ENCODE measurements at places on chromosomes 5 and 9.

- DNase-seq: no peak
These were observed 45.7 kb upstream of the HAND1 start for GRCh38 chr5:154523709-154524108.

- no peak for DNase-seq
These were observed 194.6 kb downstream of the OLFM1 start for GRCh38 chr9:135281791-135282737.

GRCh38 chr5:143197260-143197656, 206.2 kb downstream of the NR3C1 start:
- no peak for DNase-seq

- DNase-seq: no peak
These were observed 107.0 kb downstream of the MELK start for GRCh38 chr9:36679710-36680109.

- no peak for DNase-seq
These were observed 259.9 kb upstream of the CDH6 start for GRCh38 chr5:30933599-30933998.

- no peak for DNase-seq
These were observed 132.8 kb downstream of the MACROH2A1 start for GRCh38 chr5:135266303-135266635.

DNA sequence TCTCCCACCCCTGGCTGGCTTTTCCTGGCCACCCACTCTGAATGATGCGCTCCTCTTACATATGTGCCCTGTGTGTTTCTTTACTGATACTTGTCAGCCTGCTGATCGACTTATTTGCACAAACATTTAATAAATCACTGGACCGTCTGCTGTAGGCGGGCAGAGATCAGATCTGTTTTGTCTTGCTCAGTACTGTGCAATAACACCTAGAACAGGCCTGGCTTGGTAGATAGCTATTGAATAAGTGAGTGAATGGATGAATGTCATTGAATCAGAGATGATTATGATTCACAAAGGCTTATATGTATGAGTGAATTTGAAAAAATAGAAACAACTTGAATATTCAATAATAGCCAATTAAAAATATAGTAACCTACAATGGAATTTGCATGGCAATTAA, 165.1 kb downstream of the RGS3 start:
- DNase-seq: no peak

- no peak for DNase-seq
These were observed 374.6 kb downstream of the OSTF1 start for GRCh38 chr9:75462866-75463265.

DNA sequence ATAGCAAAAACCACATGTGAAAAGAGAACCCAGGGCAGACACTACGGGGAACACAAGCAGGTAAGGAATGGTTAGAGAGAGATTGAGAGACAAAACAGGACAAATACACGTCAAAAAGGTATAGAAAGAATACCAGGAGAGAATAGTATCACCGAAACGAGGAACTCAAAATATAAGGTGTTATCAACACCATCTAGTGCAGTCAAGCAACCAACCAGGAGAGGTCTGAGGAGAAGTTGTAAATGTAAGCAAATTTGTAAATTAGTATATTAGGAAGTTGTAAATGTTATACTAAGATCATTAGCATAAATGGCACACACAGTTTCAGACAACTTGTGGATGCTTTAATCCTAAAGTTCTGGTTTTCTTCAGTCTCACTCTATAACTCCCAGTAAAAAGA, 355.5 kb downstream of the EBF1 start:
- DNase-seq: no peak

DNA sequence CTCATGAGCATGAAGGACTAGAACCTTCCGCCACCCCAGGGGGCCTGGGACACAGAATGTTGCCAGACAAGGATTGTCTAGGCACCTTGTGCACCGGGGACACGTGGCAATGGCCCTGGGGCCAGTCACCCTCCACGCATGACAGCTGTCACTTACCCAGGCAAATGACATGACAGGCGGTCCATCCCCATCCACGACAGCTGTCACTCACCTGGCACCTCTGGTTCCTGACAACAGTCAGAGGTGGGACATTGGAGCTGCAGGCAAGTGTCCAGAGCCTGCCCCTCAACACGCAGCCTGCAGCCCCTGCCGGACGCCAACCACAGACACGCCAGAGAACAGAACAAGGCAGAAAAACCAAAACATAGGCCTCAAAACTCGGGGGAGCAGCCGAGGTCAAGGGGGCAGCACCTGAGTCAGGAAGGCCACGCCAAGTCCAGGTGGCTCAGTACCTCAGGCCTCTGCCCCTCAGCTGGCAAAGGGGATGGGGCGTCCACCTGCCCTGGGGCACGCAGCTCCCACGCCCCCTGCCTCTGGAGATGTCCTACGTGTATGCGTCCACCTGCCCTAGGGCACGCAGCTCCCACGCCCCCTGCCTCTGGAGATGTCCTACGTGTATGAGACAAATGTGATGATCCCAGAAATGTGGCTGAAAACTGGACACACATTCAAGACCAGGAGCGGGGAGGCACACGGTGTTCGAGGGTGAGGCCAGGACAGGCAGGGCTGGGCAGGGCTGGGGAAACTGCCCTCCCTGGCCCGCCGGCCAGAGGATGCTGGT, 14.5 kb downstream of the VAV2 start:
- DNase-seq: no peak

DNA sequence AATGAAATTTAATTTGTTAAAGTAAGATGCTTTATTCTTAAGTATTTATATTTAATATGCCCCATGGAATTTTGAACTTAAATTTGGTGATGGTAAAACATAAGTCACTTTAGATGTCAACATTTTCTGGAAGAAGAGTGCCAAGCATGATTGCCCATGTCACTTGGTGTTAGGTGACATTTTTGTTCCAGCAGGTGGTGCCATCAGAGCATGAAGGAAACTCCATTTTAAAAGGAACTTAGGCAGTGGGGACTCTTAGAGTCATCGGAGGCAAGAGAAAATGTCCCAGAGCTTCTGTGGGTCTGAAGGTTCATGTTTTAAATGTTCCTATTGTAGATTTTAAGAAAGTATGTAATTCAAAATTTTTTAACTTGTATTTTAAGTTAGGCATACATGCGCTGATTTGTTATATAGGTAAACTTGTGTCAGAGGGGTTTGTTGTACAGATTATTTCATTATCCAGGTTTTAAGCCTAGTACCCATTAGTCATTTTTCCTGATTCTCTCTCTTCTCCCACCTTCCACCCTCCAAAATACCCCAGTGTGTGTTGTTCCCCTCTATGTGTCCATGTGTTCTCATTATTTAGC, 789.3 kb downstream of the SEMA5A start:
- no peak for DNase-seq

- DNase-seq: no peak
These were observed 92.4 kb upstream of the NR3C1 start for GRCh38 chr5:143495821-143496275.

DNA sequence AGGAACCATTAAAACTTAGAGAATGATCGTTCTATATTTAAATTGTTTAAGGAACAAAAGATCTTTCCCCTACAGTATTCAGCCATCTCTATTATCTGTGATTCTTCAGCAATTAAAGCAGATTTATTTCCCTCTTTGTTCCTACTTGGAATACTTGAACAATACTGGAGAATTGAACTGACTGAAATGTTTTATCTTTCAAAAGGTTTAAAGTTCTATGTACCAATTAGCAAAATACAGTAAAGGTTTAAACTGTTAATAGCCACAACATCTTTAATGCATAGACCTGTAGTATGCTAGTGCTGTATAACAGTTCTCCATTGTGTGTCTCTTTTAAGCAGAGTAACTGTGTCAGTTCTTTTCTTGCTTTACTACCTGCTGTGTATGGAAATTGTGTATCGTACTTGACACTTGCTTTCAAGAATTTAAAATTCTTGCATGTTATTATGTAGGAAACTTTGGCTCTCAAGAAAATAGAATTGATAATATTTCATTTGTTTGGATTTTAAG, 54.0 kb downstream of the NDUFS4 start:
- no peak for DNase-seq

- DNase-seq: no peak
These were observed 137.8 kb downstream of the GADD45G start for GRCh38 chr9:89742660-89743059.

DNA sequence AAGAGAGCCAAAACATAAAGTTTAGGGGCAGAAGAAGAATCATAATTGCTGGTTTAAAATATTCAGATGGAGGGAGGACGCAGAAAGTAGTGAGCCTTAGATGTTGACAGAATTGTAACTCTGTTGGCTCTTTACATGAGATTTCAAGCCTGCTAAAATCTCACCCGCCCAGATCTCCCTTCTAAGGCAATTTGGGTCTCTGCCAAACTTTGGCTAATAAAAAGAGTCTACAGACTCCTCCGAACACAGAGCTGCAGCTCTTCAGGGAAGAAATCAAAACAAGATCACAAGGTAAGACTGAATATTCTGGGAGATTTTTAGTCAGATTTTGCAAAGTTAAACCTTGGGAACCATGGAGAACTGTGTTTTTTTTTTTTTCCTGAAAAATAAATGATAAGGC, at the start of gene IL33:
TSS of gene IL33 (plus strand) at position 246 of the 400 bp plus-strand sequence. CDS start 25,888 bp downstream, outside the sequence.
- no peak for DNase-seq

GRCh38 chr5:176407456-176408251, 8.7 kb downstream of the CLTB start:
- no peak for DNase-seq

DNA sequence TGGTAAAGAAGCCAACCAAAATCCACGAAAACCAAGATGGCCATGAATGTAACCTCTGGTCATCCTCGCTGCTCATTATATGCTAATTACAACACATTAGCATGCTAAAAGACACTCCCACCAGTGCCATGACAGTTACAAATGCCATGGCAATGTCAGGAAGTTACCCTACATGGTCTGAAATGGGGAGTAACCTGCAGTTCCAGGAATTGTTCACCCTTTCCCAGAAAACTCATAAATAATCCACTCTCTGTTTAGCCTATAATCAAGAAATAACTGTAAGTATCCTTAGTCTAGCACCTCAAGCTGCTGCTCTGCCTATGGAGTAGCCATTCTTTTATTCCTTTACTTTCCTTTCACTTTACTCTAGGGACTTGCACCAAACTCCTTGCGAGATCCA, 160.6 kb downstream of the EFNA5 start:
- no peak for DNase-seq

- DNase-seq: no peak
These were observed 38.8 kb downstream of the RASGEF1C start for GRCh38 chr5:180170106-180170809.

- no peak for DNase-seq
These were observed 120.3 kb downstream of the INVS start for GRCh38 chr9:100219347-100219746.

DNA sequence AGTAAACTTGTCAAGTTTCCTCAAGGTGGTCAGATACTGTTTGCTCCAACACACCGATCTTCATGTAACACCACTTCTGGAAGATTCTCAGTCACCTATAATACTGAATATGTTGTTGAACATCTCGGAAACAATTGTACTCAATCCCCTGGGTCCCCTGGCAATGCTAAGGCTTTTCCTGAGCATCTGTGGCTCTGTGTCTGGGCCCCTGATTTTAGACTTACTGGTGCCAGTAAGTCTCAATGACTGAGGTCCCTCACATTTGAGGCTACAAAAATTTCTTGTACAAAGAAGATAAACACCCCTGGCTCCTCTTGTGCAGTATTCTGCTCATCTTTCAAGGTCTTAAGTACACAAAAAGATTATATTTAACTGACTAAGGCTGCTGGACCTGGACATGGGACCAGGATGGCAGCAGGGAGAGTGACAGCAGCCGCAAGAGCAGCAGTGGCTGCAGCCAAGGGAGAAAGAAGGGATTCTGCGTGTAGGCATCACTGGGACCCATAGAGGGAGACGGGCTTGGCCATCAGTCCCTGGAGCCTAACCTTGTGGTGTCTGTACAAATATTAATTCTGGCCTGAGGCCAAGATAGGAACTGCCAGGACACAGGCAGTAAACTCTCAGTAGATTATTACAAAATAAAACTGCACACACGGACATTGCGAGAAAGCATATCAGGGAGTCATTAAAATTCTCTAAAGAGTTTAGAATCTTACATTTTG, 49.0 kb upstream of the TNPO1 start:
- DNase-seq: no peak
